Calu3 (cell line): ENCODE measurements at places on chromosomes 3 and 15.

DNA sequence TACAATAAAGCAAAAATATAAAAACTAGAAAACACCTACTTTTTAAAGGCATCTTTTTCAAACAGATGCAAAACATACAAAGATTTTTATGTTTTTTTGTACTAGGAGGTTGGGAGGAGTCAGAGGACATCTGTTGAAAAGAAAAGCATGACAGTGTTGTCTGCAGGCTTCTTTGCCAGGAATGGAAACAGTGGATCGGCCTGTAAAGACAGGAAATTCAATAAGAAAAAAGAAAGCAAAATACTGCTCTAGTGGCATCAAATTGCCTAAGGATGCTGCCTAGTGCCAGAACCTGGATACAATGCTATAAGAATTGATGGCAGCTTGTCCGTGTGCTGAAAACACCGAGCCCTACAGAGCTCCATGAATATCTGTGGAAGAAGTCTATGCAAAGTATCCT lies 69.9 kb downstream of the TBC1D5 start:
- no peak overlapping the region for H3K27ac ChIP-seq
- no peaks in the 10 kb centered on the region for H3K4me1 ChIP-seq
- DNase-seq: no peak
- H3K4me3 ChIP-seq: no peak overlapping the region

GRCh38 chr3:106566277-106566676 lies 697.5 kb upstream of the CBLB start:
- H3K27ac ChIP-seq: no peak overlapping the region
- no peak overlapping the region for H3K4me3 ChIP-seq
- DNase-seq: peak; percentile 10

GRCh38 chr3:122357828-122358702 lies 25.0 kb downstream of the MIX23 start:
- H3K4me3 ChIP-seq: no peak overlapping the region
- DNase-seq: no peak
- no peaks in the 10 kb centered on the region for H3K4me1 ChIP-seq
- no peak overlapping the region for H3K27ac ChIP-seq
- H3K36me3 ChIP-seq: peaks cover 7% of the 10 kb centered on the region

- no peaks in the 10 kb centered on the region for H3K4me1 ChIP-seq
- H3K4me3 ChIP-seq: no peak overlapping the region
- peaks cover 7% of the 10 kb centered on the region for H3K27me3 ChIP-seq
- no peak overlapping the region for H3K27ac ChIP-seq
These were observed 42.1 kb downstream of the SPATA16 start for GRCh38 chr3:173098959-173099358.

- peak overlapping the region; percentile 74 for H3K27ac ChIP-seq
- peak; percentile 40 for DNase-seq
- peaks cover 56% of the 10 kb centered on the region for H3K36me3 ChIP-seq
- peak overlapping the region; percentile 82 for H3K4me3 ChIP-seq
- H3K27me3 ChIP-seq: no peaks in the 10 kb centered on the region
- H3K4me1 ChIP-seq: peaks cover 9% of the 10 kb centered on the region
These were observed 627 bp downstream of the NT5DC2 start for GRCh38 chr3:52532838-52533622.

DNA sequence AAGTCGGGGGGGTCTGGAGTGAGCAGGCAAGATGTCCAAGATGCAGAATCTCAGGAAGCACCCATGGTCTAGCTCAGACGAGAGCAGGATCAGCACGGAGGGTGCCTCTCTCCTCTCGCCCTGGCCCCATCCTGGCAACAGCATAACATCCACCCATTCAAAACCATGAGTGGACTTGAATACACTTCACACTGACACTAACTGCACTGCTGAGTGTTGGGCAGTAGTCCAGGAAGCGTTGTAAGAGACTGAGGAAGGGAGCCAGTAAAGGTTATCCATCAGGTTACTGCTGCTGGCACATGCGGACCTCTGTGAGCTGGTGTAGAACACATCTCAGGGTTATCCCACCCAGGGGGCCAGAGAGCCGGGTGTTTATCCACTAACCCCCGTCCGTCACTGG lies 131.0 kb upstream of the TOPAZ1 start:
- peaks cover 7% of the 10 kb centered on the region for H3K36me3 ChIP-seq
- no peak overlapping the region for H3K27ac ChIP-seq

DNA sequence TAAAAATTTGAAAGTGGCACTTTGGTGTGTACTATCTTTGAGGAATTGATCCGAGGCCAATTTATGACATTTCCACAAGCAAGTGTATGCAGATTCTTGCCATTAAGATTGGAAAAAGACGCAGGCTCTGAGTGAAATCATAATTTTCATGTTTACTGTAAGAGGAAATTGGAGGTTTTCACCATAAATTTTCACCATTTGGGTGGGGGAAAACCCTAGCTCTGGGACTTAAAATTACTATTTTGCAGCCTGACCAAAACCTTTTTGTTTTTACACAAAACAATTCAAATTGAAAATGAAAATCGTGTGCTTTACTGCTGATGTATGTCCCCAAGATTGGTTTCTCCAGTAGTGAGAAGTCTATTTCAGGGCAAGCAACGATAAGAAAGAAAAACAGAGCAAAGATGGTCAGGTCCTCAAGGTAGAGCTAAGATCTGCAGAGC lies 282.6 kb downstream of the FOXP1 start:
- no peaks in the 10 kb centered on the region for H3K27me3 ChIP-seq
- no peak overlapping the region for H3K27ac ChIP-seq
- H3K4me3 ChIP-seq: no peak overlapping the region
- DNase-seq: no peak

GRCh38 chr3:53705774-53706173 lies 140.4 kb downstream of the CHDH start:
- H3K27me3 ChIP-seq: no peaks in the 10 kb centered on the region
- DNase-seq: no peak
- no peak overlapping the region for H3K27ac ChIP-seq
- H3K36me3 ChIP-seq: no peaks in the 10 kb centered on the region

DNA sequence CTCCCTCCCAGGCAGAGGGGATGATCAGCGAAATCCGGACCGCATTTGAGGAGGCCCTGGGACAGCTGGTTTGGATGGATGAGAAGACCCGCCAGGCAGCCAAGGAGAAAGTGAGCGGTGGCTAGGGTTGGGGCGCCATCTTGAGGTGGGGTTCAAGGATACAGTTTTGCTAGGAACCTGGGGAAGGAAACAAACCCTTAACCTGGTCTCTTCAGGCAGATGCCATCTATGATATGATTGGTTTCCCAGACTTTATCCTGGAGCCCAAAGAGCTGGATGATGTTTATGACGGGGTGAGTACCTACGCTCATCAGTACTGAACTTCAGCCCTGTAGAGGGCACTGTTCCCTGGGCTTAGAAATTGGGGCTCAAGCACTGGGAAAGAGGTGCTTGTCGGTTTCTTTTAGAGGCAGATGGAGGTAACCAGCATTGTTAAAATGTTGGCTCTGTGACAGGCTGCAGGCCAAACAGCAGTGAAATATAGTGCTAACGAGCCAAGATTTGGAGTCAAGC lies 9.6 kb upstream of the PSMD2 start:
- H3K27ac ChIP-seq: no peak overlapping the region
- H3K4me1 ChIP-seq: no peaks in the 10 kb centered on the region
- H3K27me3 ChIP-seq: peaks cover 72% of the 10 kb centered on the region
- H3K4me3 ChIP-seq: no peak overlapping the region
- peak; percentile 90 for DNase-seq
